ENCODE measurements at places on chromosomes 12 and 14.

DNA sequence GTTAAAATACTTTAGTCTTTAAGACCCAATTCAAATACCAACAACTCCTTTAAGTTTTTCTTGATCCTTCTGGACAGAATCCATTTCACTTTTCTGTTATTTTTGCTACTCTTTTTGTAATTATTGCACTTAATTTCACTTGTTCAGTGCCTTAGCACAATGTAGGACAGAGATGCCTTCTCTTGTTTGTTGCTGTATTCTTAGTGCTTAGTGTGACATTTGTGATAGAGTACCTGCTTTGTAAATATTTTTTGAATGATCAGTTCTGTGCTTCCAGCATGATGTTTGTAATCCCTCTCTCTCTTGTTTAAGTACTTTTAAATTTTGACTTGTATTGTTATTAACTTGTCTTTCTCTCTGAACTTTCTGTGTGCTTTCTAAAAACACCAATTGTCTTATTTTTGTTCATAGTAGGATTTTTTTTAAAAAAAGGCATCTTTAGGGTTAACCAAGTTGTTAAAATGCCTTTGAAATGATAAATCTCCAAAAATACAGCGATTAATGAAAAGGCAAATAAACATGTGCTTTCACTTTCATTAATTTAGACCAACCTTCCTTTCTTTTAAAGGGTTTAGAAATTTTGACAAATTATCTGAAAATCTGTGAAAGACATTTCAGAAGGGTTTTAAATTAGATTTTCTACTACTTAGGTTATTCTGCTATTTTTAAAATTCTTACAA is 11.9 kb downstream of the NAA30 start:
- DNase-seq = no peak

GRCh38 chr14:95184413-95184790 is 27.1 kb upstream of the DICER1 start:
- DNase-seq = no peak

DNA sequence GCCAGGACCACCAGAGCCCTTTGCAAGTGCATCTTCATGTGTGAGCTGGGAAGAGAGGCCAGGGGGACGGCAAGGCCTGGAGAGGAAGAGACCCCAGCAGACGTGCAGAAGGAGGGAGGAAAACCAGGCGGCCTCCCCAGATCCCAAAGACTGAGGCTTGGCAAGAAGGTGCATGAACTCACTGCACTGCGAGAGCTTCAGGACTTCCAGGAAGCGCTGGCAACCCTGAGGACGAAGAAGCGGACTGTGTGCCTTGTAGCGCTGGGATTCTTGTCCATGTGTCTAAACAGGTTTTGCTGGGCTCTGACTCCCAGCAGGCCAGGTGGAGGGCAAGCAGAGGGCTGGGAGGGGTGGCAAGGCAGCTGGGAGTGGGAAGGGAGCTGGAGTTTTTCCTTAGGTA is 939 bp downstream of the TGFB3 start:
- no peak for DNase-seq

DNA sequence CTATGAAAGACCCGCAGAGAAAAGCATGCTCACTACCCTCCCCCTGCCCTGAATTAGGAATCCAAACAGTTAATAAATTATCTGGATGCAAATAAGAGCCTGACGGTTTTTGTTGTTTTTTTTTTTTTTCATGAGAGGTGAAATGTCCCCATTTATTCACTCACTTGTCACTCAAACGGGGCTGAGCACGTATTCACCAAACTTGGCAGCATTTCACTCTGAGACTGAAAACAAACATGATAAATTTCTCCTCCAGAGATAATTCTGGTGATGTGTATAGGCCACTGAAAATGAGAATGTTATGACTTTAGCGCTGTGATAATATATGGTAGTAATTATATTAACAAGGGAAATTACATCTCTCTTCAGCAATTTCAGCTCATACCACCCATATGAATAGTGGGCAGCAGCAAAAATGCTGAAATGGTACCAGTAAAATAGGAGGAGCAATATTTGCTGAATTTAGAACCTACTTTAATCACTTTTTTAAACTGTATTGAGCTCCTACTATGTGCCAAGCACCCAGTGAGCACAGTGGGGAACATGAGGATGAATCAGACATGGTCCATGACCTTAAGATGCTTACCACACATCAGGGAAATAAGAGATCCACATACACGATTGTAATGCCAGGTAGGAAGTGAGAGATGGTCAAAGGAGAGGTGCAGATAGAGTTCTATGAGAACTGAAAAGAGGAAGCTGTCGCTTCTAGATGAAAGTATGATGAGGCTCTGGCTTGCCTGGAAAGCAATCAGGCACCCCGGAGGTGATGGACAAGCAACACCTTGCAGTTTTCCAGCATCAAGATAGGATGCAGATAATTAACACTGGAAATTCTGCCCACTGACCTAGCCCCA is 286.5 kb upstream of the TMPO start:
- DNase-seq = no peak

- DNase-seq = no peak
These were observed 417.6 kb downstream of the PCNX1 start for GRCh38 chr14:71324767-71325272.

All from GM12891 (cell line).